NCI-H187 (cell line): ENCODE measurements at places on chromosomes 11 and 22.

DNA sequence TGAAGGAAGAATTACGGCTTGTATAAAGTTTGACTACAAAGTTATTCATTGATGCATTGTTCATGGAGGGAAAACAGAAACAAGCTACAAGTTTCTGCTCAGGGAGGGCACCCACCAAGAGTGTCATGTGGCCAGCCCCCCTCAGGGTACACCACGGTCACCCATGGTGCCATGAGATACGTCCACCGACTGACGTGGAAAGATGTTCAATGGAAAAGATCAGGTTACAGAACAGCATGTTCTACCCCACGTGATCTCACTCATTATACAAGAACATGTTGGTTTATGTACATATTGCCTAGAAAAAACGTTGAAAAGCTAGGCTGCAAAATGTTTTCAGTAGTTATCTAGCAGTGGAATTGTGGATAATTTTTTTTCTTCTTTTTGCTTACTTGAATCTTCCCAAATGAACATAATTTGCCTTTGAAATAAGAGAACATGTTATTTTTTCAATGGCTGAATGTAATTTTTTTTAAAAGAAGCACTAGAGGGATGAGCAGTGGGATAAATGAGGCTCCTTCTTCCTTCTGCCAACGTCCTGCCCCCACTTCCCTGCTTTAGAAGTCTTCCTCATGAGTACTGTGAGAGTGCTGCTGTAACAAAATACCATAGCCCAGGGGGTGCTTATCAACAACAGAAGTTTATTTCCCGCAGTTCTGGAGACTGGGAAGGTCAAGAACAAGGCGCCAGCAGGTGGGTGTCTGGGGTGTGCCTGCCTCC lies 22.5 kb downstream of the RCN1 start:
- DNase-seq = no peak

GRCh38 chr22:39109361-39109760 lies 12.3 kb downstream of the APOBEC3H start:
- DNase-seq = no peak

DNA sequence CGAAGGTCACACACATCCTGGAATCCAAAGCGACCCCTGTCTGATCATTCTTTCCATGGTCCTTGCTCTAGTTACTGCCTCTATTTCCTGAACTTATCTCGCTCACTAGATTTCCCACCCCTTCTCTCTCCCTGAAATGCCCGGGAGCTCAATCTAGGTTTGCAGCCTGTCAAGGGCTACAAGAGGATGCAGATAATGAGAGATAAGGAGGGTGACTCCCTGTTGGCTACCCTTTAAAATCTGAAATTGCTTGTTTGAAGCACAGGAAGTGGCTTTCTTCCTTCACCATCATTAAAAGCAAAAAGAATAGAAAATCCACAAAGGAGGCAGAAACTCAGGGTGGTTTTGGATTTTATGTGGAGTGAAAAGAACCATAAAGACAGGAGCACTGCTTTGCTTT lies 13.0 kb upstream of the FLI1 start:
- no peak for DNase-seq

DNA sequence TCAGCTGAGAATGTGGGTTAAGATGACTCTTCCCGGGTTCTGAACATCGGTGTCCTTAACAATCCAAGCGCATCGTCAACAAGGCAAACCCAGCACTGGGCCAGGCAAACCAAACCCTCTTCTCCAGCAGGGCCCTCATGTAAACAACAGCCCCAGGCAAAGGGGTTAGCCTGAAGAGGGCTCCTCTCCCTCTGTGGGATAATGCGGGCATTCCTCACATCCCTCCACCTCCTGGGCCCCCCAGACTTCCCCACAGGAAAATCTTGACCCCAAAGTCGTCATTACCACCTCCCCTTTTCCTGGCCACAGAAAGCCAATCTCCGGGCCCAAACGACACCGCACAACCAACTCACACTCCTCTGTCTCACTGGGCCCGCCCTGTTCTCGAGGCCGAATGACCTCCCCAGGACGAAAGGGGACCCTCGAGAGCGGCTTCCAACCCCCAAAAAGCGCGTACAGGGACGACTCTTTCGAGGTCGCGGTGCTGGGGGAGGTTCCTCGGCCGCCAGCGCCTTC lies 566 bp downstream of the DDB1 start:
- DNase-seq = no peak
